ENCODE measurements at places on chromosomes 3 and 15. TPM values are rescaled to one million over a fixed set of nuclear protein-coding genes. Genes with fewer than 3 reads are reported as not detected.
A peak's percentile ranks its signal among the peaks of the same experiment; 100 is the strongest.

DNA sequence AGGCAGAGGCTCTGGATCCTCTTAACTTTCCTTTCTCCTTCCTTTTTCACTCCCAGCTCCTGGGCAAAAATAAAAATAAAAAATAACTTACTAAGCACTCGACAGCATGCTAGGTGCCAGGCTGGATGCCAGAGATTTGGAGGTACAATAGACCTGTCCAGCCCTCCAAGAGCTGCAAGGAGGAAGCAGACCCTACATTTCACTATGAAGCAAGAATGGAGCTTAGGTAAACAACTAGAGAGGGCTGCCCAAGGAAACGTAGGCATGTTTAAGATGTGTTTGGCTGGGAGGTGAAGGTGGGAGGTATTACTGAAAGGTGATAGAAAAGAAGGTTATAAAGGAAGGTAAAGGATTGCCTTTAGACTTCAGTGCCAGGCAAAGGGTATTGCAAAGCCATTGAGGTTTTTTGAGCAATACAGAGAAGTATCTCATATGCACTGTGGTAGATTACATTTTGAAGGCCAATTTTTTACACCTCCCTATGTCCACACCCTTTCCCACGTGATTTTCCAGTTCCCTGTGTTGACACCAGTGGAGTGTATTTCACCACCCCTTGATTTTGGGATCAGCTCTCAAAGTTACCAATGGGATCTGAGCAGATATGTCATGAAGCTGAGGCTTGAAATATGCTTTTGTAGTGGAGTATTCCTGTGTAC is 69.1 kb downstream of the DCLK3 start:
- DNase-seq = no peak

- peak; percentile 91 for DNase-seq
These were observed 96.0 kb downstream of the LRRK1 start for GRCh38 chr15:101014921-101015841.

GRCh38 chr15:85723960-85724945 is 70.5 kb downstream of the KLHL25 start:
- DNase-seq = no peak

GRCh38 chr3:76972624-76973296 is 67.1 kb upstream of the ROBO2 start:
- DNase-seq = no peak

- no peak for DNase-seq
These were observed 55.8 kb upstream of the ZBTB38 start for GRCh38 chr3:141312354-141313092.

GRCh38 chr15:49810720-49811119 is 189.9 kb downstream of the DTWD1 start:
- no peak for DNase-seq

- DNase-seq = no peak
These were observed 52.6 kb upstream of the ZNF385D start for GRCh38 chr3:21803604-21804003.

- DNase-seq = no peak
These were observed 1.4 kb downstream of the CDAN1 start for GRCh38 chr15:42735382-42736165.

DNA sequence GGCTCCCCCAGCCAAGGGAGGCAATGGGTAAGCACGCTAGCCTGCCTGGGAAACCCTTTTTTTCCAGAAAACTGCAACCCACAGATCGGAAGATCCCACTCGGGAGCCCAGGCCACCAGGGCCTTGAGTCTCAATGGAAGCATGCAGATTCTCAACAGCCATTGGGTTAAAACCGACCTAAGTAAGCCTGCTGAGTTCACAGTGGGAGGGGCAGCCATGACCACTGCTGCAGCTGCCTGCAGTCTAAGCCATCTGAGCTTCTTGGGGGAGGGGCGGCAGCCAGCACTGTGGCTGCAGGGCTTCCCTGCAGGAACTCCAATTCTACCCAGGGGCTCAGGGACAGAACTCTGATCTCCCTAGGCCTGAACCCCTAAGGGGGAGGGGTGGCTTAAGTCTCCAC is 82.0 kb downstream of the DPPA2 start:
- no peak for DNase-seq

DNA sequence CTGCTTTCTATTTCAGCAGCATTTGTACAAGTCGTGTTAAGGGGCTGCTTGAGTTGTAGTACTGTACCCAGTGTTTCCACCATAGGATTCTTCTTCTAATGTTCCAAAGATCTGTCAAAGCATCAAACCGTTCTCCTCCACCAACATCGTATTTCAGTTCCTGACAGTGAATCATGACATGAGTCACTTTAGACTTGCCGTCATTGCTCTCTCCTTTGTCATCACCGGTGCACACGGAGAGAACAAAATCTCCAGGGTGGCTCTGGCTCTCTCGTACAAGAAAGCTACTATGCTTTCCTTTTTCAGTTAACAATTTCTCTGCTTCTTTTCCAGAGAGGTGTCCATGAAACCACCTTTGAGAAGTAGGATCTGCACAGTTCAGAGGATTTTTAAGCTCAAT is 270.9 kb upstream of the CCDC54 start:
- DNase-seq = no peak

GRCh38 chr15:82064824-82065223 is 19.0 kb upstream of the MEX3B start:
- no peak for DNase-seq

- no peak for DNase-seq
These were observed 65.8 kb downstream of the ZNF280D start for GRCh38 chr15:56667517-56667916.

DNA sequence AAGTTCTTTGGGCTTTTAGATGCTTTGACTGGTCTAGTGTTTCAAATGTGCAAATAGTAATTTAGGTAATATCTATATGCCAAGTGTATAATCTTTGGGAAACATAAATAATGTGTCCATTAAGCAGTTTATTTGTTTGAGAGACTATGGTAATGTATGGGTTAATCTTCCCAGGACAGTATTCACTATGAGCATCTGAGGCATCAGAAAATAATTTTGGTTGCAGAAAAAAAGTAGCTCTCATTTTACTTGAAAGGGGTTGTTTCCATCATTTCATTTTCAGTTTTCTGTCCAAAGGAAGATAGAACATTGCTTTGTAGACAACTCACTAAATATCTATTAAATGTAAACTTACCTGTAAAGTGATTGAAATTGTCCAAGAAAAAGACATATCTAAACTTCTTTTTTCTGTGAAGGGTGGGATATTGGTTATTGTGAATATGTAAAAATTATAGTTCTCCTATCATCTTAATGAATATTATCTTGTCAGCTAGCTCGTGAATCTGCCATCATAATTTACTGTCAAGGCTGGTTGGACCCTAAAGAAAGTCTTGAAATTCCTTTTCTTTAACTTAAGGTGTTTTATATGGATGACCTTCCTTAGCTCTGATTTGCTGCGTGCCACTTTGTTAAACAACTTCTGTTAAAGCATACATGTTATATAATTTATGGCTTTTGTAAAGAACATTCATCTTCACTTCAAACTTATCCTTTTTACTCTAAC is 108.8 kb downstream of the EPHA3 start:
- DNase-seq = no peak

DNA sequence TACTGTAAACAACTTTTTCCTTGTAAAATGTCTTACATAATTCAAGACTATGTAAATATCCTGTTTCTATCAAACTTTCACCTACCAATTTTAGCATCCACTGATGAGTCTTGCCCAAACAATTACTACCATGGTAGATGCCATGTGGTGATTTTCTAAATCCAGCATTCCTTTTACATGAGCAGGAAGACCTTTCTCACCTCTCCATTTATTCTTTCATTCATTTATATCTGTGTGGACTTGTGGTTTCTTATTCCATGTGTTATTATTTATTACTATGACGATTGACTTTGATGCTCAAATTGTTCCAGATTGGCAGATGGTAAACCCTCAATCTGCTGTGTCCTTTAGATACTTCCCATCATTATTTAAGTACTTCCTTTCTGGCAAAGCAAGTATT is 62.4 kb downstream of the IFT57 start:
- no peak for DNase-seq

- peak; percentile 80 for DNase-seq
These were observed 17.9 kb upstream of the IGDCC3 start for GRCh38 chr15:65395567-65396202.

GRCh38 chr3:138448631-138449030 is 14.2 kb downstream of the ESYT3 start:
- DNase-seq = no peak

- peak; percentile 88 for DNase-seq
These were observed at the start of gene PLD1 for GRCh38 chr3:171809861-171810628. Gene PLD1 (minus strand): TSS chr3:171810483. CDS start chr3:171738051, 72,432 bp downstream.

- DNase-seq = no peak
These were observed 93.4 kb downstream of the FNDC3B start for GRCh38 chr3:172132721-172133311.

GRCh38 chr3:176785171-176785570 is 412.1 kb downstream of the TBL1XR1 start:
- no peak for DNase-seq

- no peak for DNase-seq
These were observed 92.3 kb upstream of the P2RY1 start for GRCh38 chr3:152742368-152743347.

DNA sequence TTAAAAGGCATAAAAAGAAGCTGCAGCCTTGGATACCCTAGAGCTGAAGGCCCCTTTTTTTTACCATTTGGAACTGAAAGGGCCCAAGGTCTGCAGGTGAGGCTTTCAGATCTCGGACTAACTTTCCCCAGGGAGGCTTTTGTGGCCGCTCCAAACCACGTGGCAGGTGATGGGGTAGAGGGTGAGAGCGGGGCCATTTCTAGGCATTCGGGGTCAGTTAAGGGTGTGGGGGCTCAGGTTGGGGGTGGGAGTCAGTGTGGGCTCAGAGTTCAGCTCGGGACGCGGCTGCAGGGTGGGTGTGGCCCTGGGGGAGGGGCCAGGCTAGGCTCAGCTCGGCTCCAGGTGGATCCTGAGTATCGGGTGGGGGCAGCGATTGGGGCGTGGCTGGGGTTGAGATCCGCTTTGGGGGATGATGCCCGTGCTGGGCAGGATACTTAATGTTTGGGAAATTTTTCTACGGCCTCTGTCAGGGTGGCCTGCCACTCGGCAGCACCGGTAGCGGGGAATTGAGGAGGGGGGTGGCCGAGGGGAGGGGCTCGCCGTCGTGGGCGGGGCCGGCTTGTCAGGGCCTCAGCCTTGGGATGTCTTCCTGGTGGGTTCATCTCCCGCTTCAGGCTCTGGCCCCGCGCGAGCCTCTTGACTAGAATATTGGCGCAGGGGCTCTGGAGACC is 2.5 kb downstream of the KLF13 start:
- DNase-seq = peak; percentile 33

- DNase-seq = no peak
These were observed 98.8 kb downstream of the SH3GL3 start for GRCh38 chr15:83545804-83546511.

DNA sequence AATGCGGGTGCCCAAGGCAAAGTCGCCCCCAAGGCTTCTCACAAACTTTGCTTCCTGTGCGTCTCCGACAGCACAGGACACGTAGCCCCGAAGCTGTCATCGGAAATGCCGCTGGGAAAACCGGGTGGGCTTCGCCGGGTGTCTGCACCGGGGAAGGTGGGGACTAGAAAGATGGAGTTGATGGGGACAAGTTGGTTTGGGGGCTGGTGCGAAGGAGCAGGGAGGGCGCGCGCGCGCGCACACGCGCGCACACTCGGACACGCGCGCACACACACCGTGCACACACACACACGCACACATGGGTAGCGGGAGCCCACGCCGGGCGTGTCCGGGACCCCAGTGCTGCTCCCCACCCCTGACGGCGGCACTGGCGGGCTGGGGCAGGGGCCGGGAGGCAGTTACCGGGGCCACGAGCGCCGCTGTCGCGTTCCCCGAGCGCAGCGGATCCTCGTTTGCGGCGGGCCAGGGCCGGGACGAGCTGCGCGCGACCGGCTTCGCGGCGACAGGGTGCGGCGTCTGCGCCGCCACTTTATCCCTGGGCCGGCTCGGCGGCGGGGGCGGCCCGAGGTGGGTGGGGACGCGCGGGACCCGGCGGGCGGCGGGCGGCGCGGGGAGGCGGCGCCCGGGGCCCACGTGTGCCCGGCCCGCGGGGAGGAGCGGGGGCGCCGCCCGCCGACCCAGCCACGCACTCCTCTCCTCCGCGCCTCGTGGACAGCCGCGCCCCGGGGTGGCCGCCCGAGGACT is 539 bp upstream of the MGLL start:
- DNase-seq = peak; percentile 84

DNA sequence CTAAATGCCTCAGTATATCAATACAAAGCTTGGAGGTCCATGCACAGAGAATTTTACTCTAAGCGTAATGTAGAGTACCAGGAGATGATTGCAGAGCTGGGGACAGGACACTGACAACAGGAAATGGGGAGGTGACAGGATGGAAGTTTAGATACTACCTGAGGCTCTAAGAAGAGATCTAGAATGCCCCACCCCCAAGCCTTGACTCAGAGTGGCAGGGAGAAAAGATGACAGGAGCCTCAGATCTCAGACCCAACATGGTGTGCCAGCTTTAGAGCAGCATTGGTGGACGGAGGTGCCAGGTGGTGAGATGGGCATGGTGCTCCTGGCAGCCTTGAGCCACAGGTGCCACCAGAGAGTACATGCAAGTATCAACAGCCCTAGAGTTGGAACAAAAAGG is 62.5 kb downstream of the LYZL4 start:
- DNase-seq = no peak

DNA sequence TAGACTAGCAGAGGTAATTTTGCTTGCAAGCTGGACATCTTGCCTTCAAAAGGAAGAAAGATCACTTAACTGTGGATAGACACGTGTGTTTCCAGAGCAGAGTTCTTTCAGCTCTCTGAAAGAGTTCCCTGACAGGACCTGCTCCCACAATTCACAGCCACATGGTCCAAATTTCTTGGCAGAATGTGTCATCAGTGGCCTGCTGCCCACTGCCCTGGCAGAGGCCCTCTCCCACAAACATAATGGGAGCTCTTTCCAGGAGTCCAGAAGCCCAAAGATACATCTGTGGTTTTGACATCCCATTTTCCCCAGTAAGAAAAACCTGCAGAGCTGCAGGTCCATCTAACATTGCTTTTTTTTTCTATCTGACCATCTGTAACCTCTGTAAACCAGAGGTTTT is 48.3 kb downstream of the SERPINI1 start:
- no peak for DNase-seq

- peak; percentile 73 for DNase-seq
These were observed 44.4 kb downstream of the AQP9 start for GRCh38 chr15:58182460-58183163.

- no peak for DNase-seq
These were observed 85.7 kb downstream of the RARB start for GRCh38 chr3:25513642-25514266.

C3orf70 gene
- polyA plus RNA-seq = under 0.01 TPM

BCL2A1 gene
- 0.16 TPM for polyA plus RNA-seq

DLEC1 gene
- polyA plus RNA-seq = 0.02 TPM

MYZAP gene
- polyA plus RNA-seq = 0.07 TPM

UCN2 gene
- 0.50 TPM for polyA plus RNA-seq

INKA1 gene
- 3.4 TPM for polyA plus RNA-seq

MAP1A gene
- polyA plus RNA-seq = 5.3 TPM

PRRT3 gene
- 5.5 TPM for polyA plus RNA-seq

WWTR1 gene
- 64.1 TPM for polyA plus RNA-seq

MESP2 gene
- 0.21 TPM for polyA plus RNA-seq

GALNT15 gene
- 4.7 TPM for polyA plus RNA-seq

GPR149 gene
- polyA plus RNA-seq = not detected

ANKUB1 gene
- not detected for polyA plus RNA-seq

Measured in SK-N-SH (cell line).